Large intestine (tissue), 12 donors: ENCODE measurements at places on chromosomes 11 and 22.
A peak's percentile ranks its signal among the peaks of the same experiment; 100 is the strongest.

GRCh38 chr11:91041626-91042025 lies 818.8 kb upstream of the CHORDC1 start:
- DNase-seq = no peak

DNA sequence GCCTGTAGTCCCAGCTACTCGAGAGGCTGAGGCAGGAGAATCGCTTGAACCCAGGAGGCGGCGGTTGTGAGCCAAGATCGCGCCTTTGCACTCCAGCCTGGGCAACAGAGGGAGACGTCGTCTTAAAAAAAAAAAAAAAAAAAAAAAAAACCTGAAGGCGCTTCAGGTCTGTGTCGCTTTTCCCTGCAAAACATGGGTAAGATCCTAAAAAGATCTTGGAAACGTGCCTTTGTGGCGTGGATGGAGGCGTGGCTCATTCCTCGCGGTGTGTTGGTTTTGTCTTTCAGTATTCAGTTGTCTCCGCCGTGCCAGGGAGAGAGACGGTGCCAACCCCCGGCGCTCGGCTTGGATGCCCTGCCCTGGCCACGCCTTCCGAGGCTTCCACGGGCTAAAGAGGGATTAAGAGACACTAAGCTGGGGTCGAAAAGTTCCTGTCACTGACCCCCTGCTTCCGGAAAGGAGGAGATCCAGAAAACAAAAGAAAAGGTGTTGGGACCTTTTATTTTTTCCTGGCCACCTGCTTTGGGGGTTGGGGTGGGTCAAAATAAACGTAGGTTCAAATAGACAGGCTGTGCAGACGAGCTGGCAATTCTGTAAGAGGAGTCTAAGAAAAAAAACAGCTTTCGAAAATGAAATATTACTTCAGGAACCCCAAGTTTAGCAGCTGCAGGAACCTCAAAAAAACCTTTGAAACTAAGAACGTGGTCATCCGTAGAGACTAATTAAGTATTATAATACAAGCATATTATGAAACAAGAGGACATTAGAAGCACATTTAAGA lies 1.1 kb upstream of the SLC35F2 start:
- no peak for DNase-seq

- no peak for DNase-seq
Measured at GRCh38 chr22:30181459-30182349, 64.9 kb downstream of the LIF start.

DNA sequence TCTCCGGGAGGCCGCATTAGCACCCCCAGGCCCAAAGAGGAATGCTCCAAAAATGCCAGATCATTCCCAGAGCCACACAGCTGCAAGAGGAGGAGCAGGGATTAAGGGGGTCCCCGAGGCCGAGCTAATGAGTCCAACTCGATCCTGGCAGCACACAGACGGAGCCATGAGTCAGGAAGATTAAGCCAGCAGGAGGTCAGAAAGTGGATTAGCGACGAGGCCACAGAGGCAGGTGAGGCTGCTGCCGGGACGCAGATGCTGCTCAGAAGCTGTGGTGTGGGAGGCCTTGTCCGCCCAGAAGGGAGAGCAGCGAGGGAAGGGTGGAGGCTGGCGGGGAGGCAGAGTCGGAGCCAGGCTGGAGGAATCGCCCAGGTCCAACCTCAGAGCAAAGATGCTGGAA lies 120.5 kb downstream of the SHANK2 start:
- no peak for DNase-seq

GRCh38 chr11:81237139-81237538 lies 1496.5 kb downstream of the FAM181B start:
- DNase-seq = peak; percentile 43
